ENCODE measurements at places on chromosomes 4 and X. TPM values are rescaled to one million over a fixed set of nuclear protein-coding genes. Genes with fewer than 3 reads are reported as not detected.

Gene CENPU
- total RNA-seq, result 8.5 TPM

Gene NPFFR2
- total RNA-seq, result not detected

Gene PSAPL1
- total RNA-seq, result not detected

Gene ATP10D
- total RNA-seq, result 45.4 TPM

Gene RAP1GDS1
- 93.8 TPM for total RNA-seq

DNA sequence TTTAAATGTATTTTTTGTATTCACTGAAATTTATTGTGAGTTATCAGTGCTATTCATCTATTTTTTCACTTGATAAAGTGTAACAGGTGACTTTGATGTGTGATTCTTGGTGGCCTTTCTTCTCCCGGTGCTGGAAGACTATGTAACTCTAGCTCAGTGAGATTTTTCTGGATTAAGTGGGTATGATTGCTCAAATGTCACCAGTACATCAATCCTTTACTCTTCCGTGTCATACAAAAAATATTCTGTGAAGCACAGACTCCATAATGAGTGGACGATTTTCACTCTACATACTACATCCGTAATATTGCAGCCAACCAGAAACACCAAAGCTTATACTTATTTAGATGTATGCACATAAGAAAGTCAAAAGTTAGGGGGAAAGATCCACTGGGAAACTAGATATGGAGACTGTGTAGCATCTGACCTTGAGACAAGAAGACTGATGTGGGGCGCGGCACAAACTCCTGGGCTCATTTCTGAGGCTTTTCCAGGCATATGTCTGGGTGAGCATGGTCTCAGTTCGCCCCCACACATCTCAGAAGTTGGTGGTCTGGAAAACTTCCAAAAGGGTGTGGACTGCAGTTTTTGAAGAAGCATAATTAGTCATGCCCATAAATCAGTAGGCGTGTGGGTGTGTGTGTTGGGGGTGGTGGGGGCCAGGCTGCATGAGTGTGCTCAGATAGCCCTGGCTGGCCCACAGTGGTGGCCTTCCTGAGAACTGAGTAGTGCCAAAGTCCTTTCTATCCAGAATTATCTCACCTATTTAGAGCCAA is 53.9 kb upstream of the TENM3 start:
- peak; percentile 63 for DNase-seq

DNA sequence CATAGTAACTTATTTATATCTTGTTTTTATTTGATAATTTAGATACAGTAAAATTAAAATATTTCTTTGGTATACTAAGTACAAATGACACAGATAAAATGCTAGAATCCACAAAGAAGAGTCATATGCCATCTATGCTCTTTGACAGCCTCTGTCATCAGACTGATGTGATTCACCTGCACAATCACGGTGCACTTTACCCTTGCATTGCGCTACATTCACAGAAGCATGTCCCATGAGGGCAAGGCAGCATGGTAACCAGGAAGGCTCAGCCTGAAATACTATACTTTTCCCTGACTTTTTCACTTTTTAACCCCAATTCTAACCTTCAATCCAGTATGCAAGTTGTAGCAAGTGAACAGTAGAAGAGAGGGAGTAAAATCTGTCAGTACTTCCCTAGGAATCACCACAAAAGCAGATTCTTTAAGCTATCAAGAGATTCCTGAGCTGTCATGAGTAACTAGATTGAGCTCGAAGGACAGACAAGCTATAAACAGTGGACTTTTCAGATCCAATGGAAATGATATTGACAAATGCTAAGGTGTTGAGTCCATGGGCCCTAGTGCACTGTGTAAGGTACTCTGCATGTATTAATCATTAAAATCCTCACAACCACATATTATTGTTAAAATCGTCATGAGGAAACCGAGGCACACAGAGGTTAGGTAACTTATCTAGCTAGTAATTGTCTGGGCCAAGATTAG is 14.2 kb downstream of the SEC24D start:
- peak; percentile 55 for DNase-seq

- DNase-seq, result no peak
Observed at GRCh38 chrX:114584983-114585842, 1.3 kb downstream of the HTR2C start.

GRCh38 chr4:36224972-36225903 is 19.1 kb downstream of the ARAP2 start:
- no peak for DNase-seq

- no peak for DNase-seq
Observed at GRCh38 chr4:13470379-13470778, 13.8 kb downstream of the RAB28 start.

GRCh38 chrX:71106427-71106826 is at the start of gene CXorf65:
Gene CXorf65, minus strand, starts transcription at chrX:71106740. Its CDS starts 184 bp downstream, at chrX:71106556.
- DNase-seq, result no peak

DNA sequence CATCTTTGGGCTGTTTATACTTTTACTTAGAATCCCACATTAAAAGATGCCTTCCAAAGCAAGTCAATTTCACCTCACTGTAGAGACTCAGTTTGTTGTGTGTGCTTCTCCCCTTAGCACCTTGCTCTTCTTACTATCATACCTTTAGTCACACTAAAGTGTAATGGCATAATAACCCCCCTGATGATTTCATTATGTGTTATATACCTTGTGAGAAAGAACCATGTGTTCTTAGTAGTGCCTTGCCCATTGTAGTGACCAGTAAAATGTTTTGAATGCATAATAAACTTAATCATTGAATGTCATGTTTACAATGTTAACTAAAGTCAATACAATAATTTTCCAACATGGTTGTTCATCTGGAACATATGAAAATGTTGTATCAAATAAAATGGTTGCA is 1621.9 kb downstream of the PCDH7 start:
- no peak for DNase-seq

DNA sequence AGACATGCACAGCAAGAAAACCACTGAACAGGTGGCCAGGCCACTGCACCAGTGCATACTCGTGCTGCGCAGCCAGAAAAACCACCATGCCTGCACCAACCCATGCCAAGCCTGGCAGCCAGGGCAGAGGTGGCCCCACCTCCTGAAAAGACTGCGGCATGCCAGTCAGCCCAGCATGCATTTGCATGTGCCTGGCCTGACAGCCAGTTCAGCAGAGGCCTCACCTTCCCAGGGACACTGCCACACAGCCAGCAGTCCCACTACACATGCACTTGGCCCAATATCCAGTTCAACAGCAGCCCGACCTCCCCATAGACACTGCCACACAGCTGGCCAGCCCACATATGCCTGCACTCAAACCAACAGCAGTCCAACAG is 43.5 kb upstream of the DDX60 start:
- no peak for DNase-seq
